ENCODE measurements at places on chromosomes 3 and 15. TPM values are rescaled to one million over a fixed set of nuclear protein-coding genes. Genes with fewer than 3 reads are reported as not detected.

- DNase-seq: no peak
Measured at GRCh38 chr3:182936918-182937285, 43.4 kb downstream of the DCUN1D1 start.

DNA sequence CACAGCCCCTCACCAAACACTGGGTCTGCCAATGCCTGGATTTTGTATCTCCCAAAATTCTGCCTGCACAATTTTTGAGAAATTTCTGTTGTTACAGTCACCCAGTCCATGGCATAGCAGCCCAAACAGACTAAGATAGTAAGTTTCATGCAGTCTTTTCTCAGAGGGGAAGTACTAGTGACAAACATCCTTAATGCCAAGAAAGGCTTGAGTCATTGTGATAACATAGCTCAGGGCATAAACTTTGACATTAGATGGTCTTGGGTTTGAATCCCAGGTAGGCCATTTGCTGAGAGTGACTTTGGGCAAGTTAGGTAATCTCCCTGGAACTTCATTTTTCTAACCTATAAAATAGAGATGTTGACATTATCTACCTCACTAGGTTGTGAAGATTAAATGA lies 36.1 kb upstream of the PFN2 start:
- DNase-seq: no peak

- DNase-seq: no peak
Measured at GRCh38 chr3:29429055-29429679, 148.3 kb downstream of the RBMS3 start.

- DNase-seq: peak; percentile 97
Measured at GRCh38 chr3:36677331-36678007, 86.9 kb downstream of the DCLK3 start.

The PTH1R gene
- total RNA-seq: 5.2 TPM

The RFTN1 gene
- total RNA-seq: 56.8 TPM

GRCh38 chr3:126390201-126390600 lies 4.5 kb upstream of the CFAP100 start:
- DNase-seq: no peak

The CCDC54 gene
- not detected for total RNA-seq

DNA sequence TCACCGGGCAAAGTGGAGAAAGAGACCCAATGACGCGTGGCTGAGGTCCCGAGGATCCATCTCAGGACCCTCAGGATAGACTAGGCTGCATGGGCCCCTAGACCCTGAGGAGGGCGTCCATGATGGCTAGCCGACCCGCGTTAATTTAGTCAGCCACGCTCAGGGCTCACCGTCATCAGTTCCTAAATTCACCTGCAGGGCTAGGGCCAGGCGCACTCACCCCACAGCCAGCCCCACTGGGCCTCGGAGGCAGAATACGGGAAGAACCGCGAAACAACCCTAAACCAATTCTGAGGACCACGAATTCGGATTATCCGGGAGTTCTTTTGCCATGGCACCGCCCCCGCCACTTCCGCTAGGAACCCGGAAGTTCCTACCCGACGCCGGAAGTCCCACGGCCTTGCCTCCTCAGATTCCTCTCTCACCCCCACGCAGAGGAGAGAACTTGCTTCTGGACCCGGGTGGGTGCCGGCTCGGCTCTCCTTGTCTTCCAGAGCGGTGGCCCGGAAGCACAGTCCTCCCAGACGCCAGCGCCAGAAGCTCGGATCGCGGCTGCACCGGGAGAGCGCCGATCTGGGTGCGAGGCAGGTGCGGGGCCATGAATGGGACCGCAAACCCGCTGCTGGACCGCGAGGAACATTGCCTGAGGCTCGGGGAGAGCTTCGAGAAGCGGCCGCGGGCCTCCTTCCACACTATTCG lies at the start of the genes EAF1 and METTL6:
Gene EAF1, plus strand, starts transcription at position 417 of the 699 bp plus-strand sequence. Its CDS starts 182 bp downstream, at position 599.
Gene METTL6, minus strand, starts transcription at position 363 of the 699 bp plus-strand sequence. CDS start 1,033 bp downstream, outside the sequence.
- DNase-seq: peak; percentile 69

The CCR8 gene
- not detected for total RNA-seq

The ACOX2 gene
- 2.2 TPM for total RNA-seq

The NRROS gene
- total RNA-seq: not detected

The AMIGO3 gene
- 0.16 TPM for total RNA-seq
